ENCODE measurements at places on chromosomes 2 and 18.
A peak's percentile ranks its signal among the peaks of the same experiment; 100 is the strongest.

DNA sequence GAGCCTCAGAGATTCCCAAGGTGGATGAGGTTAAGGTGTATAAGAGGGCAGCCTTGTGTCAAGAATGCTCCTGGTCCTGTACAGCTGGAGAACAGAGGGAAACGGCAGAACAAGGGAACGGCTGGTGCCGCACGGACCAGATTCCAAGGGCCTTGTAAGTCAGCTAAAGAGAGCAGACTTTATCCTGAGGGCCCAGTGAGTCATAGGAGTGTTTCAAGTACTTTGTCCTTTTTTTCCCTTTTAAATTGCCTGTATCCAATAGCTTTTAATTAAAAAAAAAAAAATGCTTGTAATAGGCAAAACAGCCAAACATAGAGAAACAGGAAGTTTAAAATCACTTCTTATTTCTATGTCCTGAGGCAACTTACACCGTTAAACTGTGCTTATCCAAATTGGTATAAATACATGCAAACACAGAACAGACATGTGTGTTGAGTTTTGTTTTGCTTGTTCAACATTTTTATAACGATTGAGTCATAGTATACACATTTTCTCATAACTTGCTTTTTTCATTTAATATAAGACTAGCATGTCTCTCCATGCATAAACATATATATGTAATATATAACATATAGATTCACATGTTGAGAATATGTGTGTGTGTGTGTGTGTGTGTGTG lies 42.1 kb upstream of the EVA1A start:
- no peak for DNase-seq

GRCh38 chr2:85012855-85013254 lies 41.9 kb downstream of the KCMF1 start:
- DNase-seq, result no peak

DNA sequence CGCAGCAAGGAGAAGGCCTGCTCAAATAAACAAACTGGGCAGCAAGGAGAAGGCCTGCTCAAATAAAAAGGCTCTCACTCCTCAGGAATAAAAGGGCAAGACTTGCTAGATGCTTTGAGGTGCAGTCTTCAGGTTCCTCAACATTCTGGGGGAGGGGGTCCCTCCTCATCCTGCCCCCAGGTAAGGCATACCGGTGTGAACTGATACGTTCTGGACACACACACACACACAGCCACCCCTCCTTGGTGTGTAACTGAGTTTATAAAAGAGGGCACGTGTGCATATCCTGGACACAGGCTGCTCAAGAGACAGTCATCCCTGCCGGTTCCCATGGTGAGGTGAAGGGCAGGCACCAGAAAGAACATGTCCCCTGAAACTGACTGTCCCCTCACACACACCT lies 4.5 kb downstream of the TEX261 start:
- DNase-seq, result no peak

GRCh38 chr2:172308253-172308935 lies 119.0 kb upstream of the ITGA6 start:
- DNase-seq, result no peak

DNA sequence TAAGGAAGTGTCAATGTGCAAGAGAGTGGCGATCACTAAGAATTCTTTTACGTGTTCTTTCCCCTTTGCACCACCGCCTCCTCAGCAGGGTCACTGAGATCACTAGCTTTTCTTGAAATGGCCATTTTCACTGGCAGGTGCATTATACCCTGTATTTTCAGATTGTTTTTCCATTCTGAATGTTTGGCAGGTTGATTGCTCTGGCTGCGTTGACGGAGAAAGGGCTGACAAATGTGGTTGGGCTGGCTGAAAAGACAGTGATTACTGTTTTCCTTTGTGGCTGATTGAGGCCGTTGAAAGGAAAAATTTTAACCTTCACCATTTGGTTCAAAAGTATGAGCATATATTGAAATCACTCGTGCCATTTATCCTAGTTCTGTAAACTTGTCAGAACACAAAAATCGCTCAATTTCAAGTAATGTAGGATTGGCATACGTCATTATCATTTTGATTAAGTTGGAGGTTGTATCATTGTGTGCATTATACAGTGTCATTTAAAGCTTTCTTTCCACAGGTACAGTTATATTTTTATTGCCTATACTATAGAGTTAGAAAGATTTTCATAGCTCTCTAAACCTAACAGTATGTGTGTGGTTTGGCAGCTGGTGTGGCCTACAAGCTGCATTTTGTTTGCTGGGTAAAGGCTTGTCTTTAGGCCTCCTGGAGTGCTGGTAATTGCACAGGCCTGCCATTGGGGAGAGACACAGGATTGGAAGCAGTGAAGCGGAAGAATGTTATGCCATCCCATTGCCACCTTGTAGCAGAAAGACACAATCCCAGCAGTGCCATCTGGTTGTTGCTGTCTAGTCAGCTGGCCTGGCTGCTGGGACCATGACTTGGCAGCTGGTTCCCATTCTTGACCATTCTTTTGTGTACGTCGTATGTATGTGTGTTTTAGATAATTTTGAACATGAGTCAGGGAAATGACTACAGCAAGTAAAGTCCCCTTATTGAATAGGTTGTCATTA lies 36.7 kb downstream of the DYNC1I2 start:
- peak; percentile 85 for DNase-seq

GRCh38 chr2:159209341-159210306 lies 76.9 kb downstream of the WDSUB1 start:
- no peak for DNase-seq

DNA sequence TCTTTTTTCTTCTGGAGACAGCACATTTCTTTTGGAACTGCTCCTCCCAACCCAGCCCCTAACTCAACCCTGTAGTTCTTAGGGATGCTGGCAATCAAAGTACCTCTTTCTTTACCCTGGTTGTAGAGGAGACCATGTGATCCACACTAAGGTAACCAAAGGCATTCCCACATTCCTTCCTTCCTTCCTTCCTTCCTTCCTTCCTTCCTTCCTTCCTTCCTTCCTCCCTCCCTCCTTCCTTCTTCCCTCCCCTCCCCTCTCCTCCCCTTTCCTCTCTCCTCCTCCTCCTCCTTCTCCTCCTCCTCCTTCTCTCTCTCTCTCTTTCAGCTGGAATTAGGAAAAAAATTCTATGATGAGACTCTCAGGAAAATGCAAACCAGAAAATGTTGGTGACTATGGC lies 13.8 kb upstream of the RAPH1 start:
- DNase-seq, result no peak

DNA sequence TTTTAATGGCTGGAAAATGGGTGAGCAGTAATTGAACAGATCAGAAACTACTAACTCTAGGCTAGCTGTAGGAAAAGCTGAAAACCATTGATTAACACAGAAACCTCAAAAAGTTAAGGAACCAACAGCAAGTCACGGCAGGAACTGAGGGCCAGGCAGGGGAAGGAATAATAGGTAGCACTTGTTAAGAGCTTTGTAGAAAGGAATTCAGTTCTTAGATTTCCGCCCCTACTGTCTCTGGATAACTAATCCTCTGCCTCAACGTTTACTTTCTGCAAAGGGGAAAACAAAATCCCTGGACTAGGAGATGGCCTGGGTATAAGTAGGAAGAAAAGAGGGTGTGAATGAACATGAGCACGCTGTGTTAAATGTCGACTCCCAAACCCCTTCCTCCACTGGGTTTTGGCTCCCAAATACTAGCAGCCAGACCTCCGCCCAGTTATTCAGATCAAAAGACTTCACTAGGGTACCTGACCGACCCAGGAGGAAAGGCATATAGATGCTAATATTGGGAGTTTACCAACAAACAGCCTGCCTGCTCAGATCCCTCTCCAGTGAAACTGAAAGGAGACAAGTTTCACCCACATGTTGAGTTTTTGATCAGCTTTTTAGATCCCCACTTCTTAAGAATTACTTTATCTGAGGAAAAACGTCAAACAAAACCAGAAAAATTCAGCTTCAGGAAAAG lies 12.4 kb downstream of the SMAD2 start:
- DNase-seq, result no peak

DNA sequence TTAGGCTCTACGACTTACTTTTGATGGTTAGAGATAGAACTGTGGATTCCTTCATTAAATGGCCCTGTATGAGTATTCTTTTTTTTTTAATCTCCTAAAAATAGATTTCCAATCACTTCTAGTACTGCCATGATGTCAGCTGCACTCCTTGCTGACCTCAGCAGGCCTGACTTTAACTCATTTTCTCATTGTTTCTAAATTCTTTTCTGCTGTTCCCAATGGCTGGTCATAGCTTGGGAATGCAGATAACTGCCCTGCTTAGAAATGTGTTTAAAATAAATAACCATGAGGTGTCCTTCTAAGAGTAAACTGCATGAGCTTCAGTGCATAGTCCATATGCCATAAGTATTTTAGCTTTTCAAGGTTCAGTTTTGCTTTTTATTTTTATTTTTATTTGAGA lies 15.7 kb downstream of the CCDC85A start:
- no peak for DNase-seq

DNA sequence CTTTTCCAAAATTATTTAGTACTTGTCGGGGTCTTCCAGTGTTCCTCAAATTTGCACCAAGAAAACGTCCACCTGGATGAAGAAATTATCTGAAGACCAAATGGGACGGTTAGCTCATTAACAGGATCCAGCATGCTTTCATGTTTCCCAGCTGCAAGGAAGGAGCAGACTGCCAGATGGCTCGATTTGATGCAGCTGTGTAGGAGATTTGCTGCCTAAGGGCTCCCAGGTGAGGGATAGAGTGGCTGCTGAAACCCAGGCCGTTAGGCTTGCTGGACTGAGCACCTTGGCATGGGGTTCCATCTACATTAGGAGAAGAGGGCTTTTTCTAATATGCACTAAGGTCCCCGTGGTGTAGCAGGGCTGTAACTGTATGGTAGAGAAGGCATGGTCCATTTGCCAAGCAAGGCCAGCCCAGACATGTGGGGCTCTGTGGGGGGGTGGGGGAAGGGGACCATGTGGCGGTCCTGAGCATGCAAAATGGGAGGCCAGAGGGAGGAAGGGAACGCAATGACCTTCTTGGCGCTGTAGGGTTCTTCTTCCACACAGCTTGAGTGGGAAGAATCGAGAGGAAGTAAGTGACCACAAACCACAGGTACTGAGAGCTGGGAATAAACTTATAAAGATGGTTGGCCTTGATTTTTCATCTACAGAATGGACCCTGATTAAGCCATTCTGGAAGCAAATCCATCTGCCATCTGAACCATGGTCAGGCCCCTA lies 144.0 kb downstream of the TMEM163 start:
- no peak for DNase-seq

GRCh38 chr2:175111200-175111657 lies 56.8 kb downstream of the ATF2 start:
- peak; percentile 26 for DNase-seq

DNA sequence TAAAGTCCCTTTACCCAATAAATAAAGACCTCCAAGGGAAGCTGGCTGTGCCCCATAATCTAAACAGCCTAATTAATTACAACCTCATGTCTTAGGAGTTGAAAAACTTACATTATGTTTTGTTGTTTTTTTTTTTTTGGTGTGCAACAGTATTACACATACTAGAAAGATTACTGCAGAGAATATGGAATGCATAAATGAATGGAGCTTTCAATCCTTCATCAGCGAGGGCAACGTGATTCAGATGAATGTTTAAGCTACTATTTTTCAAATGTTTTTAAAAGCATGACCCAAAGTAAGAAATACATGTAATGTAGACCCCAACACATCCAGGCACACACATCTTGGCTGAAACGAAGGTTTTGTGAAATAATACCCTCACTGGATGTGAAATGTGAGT lies 167.1 kb upstream of the FN1 start:
- DNase-seq, result no peak

- no peak for DNase-seq
Measured at GRCh38 chr2:168480356-168480755, 24.3 kb downstream of the CERS6 start.

DNA sequence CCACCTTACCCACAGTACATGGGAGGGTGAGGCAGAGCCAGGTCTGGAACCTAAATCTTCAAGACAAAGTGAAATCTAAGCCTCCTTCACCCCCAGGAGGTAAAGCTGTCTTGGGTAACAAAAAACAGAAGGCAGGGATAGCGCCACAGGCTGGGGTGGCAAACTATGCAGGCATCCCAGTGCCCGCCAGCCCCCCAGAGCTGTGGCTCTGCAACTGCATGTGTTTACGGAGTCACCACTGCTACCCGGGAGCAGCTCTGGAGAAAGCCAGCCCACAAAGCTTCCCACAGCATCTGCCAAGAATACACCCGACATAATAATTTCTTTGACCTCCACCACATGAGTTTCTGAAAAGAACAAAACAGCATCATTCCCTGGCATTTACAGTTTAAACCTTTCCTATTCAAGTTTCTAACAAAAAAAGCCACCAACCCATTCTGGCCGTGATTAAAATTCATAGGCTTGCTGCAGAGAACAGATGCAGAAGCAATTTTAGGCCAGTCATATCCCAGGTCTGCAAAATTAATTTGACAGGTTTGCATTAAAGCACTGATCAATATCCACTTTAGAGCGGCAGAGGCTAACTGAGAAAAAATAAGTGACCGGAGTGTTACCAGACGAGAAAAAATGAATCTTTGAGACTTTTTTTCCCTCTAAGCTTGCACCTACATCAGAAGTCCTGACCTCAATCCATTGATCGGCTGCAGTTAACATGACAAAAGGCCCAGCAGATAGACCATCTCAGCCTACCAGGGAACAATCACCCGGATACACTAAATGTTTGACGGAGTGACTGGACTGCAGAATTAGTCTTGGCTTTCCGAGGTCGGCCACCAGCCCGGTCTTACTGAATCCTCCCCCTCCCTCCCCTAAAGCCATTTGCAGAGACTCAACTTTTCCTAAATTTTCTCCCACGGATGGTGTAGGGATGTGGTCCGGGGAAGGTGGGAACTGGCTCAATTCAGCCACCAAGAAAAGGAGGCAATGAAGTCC lies 309.6 kb upstream of the SKOR2 start:
- peak; percentile 78 for DNase-seq

DNA sequence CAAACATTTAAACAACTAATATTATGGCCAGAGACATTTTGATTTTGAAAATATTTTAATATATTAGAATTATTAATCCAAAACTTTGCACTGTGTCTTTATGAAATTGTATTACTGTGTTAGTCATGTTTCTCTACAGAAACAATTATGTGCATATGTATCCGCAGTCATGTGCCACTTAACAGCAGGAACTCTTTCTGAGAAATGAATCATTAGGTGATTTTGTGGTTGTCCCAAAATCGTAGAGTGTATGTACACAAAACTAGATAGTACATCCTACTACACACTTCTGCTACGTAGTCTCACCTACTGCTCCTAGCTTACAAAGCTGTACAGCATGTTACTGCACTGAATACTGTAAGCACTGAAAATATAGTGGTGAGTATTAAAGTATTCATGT lies 479.2 kb upstream of the DSEL start:
- DNase-seq, result no peak

GRCh38 chr2:170892391-170892951 lies 36.6 kb upstream of the GORASP2 start:
- DNase-seq, result peak; percentile 7

GRCh38 chr2:100189387-100189786 lies 47.0 kb upstream of the AFF3 start:
- DNase-seq, result no peak

Data from retina (tissue), 1 donor.